Upper lobe of right lung (tissue), 1 donor: ENCODE measurements at places on chromosomes 1 and 21. TPM values are rescaled to one million over a fixed set of nuclear protein-coding genes. Genes with fewer than 3 reads are reported as not detected.
A peak's percentile ranks its signal among the peaks of the same experiment; 100 is the strongest.

EXTL1 gene
- total RNA-seq = 0.49 TPM

KIFAP3 gene
- 25.6 TPM for total RNA-seq

PGLYRP3 gene
- not detected for total RNA-seq

DNA sequence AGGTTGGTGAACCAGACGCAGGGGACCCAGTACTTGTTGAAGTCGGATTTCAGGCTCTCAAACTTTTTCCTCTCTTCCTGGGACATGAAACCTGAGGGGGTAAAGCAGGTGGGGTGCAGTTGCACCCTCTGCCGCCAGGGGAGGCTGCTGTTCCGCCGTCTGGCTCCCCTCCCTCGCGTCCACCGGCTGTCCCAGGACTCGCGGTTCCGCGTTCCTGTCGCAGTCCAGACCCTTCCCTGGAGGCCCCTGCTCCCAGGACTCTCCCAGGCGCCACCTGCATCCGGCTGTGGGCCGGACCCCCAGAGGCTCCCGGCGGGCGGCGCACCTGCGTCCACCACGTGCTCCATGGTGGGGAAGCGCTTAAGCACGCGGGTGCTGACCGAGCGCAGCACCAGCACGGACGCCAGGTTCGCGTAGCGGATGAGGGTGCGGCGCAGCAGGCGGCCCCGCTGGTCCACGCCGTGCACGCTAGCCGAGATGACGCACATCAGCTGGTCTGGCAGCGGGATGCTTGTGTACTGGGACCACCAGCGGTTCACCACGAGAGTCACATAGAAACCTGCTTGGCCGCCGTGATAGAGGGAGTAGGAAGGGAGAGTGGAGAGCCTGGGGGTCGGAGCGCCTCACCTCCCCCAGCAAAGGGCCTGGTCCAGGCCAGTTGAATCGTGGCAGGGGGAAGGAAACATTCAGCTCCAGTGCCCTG lies 1.7 kb downstream of the BEST4 start:
- peak; percentile 89 for DNase-seq
- no peaks in the 10 kb centered on the region for H3K27me3 ChIP-seq
- H3K4me3 ChIP-seq = peak overlapping the region; percentile 59
- H3K4me1 ChIP-seq = peaks cover 27% of the 10 kb centered on the region
- H3K36me3 ChIP-seq = peaks cover 4% of the 10 kb centered on the region
- peak overlapping the region; percentile 67 for H3K27ac ChIP-seq

DNA sequence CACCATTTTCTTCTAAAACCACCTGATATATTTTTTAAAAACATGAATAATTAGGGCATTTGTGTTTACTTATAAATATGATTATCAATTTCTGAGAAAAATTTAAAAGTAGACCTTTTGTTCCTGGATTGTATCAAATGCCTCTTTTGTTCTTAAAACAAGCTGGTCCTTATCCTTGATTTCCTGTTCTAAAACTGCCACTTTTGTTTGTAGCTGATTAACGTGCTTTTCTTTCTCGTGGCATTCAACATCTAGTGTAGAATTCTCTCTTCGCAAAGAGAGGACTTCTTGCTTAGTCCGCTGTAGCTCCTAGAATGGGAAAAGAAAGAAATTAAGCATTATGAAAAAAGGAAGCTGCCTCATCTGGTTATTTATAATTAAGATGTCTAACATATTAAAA lies 25.0 kb downstream of the SASS6 start:
- H3K27me3 ChIP-seq = no peaks in the 10 kb centered on the region
- peaks cover 20% of the 10 kb centered on the region for H3K36me3 ChIP-seq
- no peaks in the 10 kb centered on the region for H3K4me1 ChIP-seq
- no peak overlapping the region for H3K27ac ChIP-seq

DNA sequence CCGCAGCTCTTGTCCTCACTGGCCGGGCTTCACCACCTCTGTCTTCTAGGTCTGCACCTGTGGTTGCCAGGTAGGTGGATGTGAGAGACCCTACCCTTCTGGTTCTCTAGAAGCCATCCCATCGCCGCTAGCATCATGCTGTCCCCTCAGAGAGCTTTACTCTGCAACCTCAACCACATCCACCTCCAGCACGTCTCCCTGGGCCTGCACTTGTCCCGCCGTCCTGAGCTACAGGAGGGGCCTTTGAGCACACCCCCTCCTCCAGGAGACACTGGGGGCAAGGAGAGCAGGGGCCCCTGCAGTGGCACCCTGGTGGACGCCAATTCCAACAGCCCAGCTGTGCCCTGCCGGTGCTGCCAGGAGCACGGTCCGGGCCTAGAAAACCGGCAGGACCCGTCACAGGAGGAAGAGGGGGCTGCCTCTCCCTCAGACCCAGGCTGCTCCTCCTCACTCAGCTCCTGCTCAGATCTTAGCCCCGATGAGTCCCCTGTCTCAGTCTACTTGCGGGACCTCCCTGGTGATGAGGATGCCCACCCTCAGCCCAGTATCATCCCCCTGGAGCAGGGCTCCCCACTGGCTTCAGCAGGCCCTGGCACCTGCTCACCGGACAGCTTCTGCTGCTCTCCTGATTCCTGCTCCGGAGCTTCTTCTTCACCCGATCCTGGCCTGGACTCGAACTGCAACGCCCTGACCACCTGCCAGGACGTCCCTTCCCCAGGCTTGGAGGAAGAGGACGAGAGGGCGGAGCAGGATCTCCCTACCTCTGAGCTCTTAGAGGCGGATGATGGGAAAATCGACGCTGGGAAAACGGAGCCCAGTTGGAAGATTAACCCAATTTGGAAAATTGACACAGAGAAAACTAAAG lies 1.2 kb downstream of the RUSC1 start:
- H3K36me3 ChIP-seq = peaks cover 31% of the 10 kb centered on the region
- no peak overlapping the region for H3K27ac ChIP-seq
- peaks cover 36% of the 10 kb centered on the region for H3K4me1 ChIP-seq
- H3K4me3 ChIP-seq = peak overlapping the region; percentile 76
- no peaks in the 10 kb centered on the region for H3K27me3 ChIP-seq

DNA sequence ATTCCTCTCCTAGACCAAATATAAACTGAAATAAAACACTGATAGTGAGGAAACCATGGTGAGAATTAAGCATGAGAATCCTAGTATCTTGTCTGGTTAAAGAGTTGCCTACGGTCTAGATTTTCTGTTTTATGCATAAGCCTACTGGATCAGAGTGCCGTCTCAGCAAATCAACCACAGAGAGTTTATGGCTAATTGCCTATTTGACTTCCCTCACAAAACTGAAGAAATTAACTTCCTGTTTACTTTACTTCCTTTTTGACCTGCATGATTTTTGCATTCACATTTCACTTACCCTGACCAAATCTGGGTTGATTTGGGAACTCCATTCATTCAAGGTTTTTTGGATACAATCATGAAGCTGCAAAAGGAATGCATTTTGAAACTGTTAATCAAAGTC lies 5.0 kb downstream of the GCLM start:
- H3K27ac ChIP-seq = peak overlapping the region; percentile 20
- H3K4me3 ChIP-seq = no peak overlapping the region
- H3K36me3 ChIP-seq = peaks cover 21% of the 10 kb centered on the region
- DNase-seq = no peak
- peaks cover 23% of the 10 kb centered on the region for H3K4me1 ChIP-seq
